ENCODE measurements at places on chromosomes 7 and 10. TPM values are rescaled to one million over a fixed set of nuclear protein-coding genes. Genes with fewer than 3 reads are reported as not detected.

GRCh38 chr7:50588937-50589336, 23.7 kb upstream of the DDC start:
- DNase-seq: no peak

ASB13 gene
- total RNA-seq: 128 TPM

GRCh38 chr7:101140746-101141382, 13.4 kb upstream of the AP1S1 start:
- no peak for DNase-seq

DNA sequence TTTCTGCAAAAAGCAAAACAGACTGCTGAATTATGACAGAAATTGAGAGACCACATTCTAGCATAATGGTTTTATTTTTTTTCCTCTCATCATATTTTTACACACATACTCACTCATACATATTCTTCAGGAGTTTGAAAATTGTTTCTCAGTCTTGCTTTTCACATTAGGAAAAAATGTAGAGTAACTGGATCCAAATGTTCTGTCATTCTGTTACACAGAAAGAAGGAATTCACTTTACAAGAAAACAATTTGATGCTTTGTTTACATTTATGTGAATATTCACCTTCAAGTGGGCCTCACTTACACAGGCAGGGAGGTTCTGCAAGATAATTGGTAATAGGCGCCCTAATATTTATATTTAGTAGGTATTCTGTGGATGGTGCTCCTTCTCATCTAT, 82.0 kb downstream of the ARL4A start:
- no peak for DNase-seq

GRCh38 chr10:75016325-75016724, 95.1 kb upstream of the SAMD8 start:
- DNase-seq: no peak

- no peak for DNase-seq
Observed at GRCh38 chr10:31213959-31214358, 105.1 kb upstream of the ZEB1 start.

CEP41 gene
- total RNA-seq: 3.5 TPM

- no peak for DNase-seq
Observed at GRCh38 chr10:101135141-101136006, 4.3 kb downstream of the TLX1 start.

- DNase-seq: no peak
Observed at GRCh38 chr10:34811968-34812514, 3.1 kb downstream of the PARD3 start.

PVRIG gene
- 0.50 TPM for total RNA-seq

DNA sequence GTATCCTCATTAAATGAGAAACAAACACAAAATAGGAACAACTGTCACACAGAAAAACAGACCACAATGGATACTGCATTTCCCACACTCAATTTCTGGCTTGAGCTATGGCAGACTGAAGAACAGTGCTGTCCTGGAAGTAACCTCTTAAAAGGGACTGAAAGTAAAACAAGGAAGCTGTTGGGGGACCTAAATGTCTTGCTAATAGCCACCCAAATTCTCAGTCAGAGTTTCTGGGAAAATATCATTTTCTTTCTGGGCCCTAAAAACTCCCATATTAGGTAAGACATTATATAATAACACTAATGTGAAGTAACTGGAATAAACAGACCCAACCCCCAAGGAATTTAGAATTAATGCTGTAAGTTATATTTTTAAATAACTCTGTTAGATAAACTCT, 80.9 kb upstream of the TFEC start:
- no peak for DNase-seq

DNA sequence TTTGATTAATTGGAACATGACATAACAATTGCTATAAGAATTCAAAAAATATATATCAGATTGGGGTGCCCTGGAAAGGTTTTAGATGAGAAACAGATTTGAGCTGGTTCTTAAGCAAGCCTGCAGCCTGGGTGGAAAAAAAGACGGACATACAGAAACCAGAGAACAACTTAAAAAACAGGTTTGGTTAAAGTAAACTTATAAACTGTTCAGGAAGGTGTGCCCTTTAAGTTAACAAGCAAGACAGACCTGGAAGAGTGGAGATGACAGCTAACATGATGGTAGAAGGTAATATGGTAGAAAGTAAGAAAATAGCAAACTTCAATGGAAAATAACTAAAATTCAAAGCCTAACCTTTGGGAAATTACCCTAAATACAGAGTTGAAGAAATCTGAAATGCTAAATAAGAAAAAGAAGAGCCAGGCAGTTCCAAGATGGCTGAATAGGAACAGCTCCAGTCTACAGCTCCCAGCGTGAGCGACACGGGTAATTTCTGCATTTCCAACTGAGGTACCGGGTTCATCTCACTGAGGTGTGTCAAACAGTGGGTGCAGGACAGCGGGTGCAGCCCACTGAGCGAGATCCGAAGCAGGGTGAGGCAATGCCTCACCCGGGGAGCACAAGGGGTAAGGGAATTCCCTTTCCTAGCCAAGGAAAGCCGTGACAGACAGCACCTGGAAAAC, 52.2 kb downstream of the CADPS2 start:
- no peak for DNase-seq

GRCh38 chr10:113126229-113127201, 176.5 kb downstream of the TCF7L2 start:
- peak; percentile 78 for DNase-seq

DNA sequence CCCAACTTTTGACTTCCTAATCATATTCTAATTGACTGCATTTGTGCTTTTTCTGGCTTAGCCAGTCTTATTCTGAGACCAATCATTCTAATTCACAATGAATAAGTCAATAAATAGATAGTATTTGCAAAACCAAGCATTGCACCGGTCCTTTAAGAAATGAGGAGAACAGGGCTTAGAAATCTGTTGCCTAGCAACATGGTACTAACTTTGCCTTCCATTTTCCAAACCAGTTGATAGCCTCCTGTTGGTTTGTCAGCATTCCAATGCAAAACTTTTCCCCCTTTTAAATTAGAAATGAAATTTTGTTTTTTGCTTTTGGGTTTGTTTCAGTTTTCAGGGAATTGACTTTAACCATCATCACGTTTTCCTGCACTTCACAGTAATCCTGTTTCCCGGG, 603.5 kb upstream of the NRP1 start:
- DNase-seq: no peak

ABCB1 gene
- 33.4 TPM for total RNA-seq

DNA sequence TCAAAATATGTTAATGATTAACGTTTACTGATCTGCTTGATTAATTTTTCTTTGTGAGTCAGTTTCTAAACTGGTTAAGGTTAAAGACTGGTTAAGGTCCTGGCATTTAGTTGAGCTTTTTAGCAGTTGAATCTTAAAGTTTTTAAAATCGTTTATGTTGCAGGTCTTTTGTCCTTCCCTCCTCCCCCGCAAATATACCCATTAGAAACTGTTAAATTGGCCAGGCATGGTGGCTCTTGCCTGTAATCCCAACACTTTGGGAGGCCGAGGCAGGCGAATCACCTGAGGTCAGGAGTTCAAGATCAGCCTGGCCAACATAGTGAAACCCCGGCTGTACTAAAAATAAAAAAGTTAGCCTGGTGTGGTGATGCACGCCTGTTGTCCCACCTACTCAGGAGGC, 100.9 kb downstream of the PODXL start:
- DNase-seq: no peak

GRCh38 chr10:70812814-70813213, 2.9 kb upstream of the SGPL1 start:
- no peak for DNase-seq

- no peak for DNase-seq
Observed at GRCh38 chr7:82562716-82563404, 119.3 kb upstream of the CACNA2D1 start.

RAMP3 gene
- 5.8 TPM for total RNA-seq

DNA sequence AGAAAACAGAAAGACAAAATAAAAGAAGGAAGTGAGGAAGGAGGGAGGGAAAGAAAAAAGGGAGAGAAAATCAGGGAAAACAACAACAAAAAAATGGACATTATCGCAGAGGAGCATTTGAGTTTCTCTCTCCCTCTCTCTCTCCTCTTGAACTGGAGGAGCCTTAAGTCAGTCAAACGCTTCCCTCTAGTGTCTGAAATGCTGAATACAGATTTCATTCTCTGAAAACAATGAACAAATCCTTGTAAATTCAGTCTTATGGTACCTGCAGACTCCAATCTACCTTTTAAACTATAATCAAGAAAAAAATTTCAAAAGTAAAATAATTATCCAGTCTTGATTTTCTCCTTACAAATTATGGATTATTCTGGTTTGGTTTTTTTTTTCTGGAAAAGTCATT, 89.2 kb upstream of the PFKP start:
- DNase-seq: no peak

DNA sequence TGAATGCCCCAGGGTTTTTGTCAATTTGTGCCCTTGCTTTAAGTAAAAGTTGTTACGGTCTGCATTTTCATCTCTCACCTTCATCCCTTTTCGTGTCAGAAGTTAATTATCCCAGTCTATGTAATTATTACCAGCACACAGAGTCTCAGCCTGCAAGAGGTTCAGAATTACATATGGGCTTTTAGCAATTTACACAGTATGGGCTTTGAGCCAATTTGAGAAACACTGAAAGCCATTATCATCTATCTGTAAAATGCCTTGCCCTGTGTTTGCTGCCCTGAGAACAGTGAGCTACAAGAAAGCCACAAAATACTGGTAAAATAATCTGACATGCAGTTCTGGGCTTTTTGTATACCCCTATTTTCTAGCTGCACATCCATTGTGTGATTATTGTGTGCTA, 125.6 kb upstream of the STEAP4 start:
- no peak for DNase-seq

DNA sequence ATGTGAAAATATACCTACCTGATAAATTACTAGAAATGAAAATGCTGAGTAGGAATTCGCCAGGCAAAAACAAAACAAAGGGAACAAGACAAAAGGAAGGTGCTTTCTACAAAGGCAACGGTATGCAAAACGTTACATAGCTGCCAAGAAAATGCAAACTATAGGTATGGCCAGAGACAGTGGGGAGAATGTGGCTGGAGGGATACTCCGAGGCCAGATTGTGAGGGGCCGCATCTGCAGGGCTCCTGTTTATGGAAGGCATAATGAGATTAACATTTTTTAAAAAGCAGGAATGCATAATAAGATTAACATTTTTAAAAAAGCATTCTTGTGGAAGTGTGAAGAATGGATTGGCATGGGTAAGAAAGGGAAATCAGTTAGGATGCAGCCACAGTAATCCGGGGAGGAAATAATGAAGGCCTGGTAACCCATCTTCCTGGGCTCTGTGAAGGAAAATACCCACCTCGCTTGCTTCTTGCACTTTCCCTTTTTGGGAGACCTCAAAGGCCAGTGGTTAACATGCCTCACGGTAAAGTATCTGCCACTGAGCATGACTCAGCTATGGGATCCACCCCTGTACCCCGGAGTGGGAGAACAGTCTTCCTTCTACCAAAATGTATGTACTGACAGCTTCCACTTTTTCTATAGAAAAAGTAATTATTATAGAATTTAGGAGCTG, 145.8 kb upstream of the LRRN3 start:
- no peak for DNase-seq

- no peak for DNase-seq
Observed at GRCh38 chr10:22646388-22646853, 68.0 kb downstream of the PIP4K2A start.

ITGA8 gene
- 0.20 TPM for total RNA-seq

- no peak for DNase-seq
Observed at GRCh38 chr10:130387936-130388580, 251.9 kb downstream of the GLRX3 start.

IFIT1B gene
- not detected for total RNA-seq

- no peak for DNase-seq
Observed at GRCh38 chr10:71725998-71726579, 6.5 kb upstream of the C10orf105 start.
